ENCODE measurements at places on chromosomes 12 and 14.
A peak's percentile ranks its signal among the peaks of the same experiment; 100 is the strongest.

DNA sequence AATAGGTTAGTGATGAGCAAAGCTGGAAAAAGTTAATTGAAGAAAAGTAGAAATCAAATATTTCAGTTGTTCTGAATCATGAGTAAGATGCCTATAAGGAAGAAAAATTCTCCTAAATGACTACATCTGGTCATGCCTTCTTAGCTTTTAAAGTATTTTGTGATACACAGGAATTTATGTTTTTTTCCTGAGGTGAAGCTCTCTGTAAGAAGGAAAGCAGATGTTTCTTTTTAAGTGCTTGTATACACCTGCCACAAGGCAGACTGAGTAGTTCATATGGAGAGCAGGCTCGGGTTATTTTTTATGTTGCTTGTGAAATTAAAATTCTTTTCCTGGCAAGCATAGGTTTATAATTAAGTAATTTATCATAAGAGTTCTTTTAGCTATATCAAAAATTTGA lies 275.2 kb downstream of the RAD51B start:
- no peak for DNase-seq

DNA sequence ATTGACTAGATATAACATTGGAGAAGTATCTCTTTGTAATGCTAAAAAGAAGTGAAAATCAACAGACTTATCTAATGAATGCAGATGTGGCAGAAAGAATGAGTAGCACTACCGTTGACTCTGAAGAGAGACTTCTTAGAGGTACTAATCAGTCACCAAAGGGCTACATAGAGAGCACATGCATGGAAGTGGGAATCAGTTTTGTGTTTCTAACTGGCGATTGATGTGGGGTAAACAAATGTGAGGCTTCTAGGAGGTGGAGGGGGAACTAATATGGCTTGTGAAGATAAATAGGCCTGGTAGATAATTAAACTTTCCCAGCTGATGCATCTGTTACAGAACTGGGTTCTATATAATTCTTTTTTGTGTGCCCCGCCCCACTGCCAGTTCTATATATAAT lies 10.5 kb downstream of the COCH start:
- no peak for DNase-seq

GRCh38 chr14:86739761-86740160 lies 1209.8 kb downstream of the FLRT2 start:
- no peak for DNase-seq

DNA sequence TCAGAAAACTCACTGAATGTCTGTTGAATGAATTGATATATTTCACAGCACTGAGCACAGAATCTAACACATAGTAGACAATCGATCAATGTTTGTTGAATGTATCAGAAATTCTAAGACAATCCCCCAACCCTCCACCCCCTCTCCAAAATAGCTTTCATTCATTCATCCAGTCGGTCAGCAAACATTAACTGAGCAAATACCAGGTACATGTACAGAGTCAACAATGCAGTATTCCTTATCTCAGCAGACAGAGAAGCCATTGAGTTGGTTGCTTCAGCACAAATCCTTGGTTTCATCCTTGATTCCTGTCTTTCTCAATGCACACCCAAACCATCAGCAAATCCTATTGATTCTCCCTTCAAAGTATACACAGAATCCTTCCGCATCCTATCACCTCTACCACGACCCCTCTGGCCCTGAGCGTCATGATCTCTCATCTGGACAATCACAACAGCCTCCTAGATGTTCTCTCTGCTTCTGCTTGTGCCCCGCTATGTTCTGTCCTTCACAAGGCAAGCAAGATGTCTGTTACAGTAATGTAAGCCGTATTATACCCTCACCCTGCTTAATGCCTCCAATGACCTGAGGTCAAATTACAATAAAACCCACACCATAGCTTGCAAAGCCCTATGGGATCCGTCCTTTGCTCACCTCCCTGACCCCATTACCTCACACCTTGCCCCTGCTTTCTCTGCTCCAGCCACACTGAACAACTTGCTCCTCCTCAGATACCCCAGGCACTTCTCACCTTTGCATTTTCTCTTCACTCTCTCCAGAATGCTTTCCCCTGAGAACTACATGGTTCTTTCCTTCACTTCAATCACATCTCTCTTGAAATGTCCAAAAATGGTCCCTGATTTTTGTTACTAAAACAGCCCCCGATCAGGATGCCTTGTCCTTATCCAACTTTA lies 738.1 kb upstream of the TBX3 start:
- no peak for DNase-seq

GRCh38 chr14:74605531-74606223 lies 6.4 kb downstream of the LTBP2 start:
- DNase-seq: no peak

DNA sequence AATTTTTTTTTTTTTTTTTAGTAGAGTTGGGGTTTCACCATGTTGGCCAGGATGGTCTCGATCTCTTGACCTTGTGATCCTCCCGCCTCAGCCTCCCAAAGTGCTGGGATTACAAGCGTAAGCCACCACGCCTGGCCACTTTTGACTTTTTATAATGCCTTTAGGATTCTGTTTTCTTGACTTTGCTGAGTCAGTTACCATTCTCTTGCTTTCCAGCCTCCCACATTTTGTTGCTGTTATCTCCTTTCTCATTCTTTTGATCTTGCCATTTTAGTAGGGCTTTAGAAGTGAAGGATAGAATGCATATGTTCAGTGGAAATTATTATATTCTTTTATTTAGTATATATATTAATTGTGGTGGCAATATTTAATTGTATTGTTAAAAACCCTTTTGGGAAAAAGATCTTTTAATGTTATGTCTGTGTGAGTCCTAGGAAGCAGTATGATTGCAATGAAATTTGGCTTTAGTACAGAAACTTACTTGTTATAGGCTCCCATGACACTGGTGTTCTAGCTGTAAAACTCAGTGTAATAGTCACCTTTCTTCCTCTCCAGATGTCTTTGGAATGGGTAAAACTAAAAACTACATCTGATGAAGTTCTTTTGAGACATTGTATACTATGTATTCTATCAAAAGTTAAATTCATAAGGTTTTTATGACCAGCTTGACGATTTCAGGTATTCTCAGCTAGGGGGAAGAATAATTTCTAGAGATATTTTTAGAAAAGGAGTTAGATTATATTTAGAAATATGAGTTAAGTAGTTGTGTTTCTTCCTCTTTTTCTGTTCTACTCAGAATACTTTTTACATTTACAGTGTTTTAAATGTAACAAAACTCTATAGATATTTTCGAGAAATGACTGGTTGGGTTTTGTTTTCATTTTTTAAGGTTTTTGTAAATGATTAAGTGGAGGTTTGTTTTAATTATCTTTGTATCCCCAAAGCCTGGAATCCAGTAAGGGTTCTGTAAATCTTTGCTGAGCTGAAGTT lies 74.7 kb downstream of the APAF1 start:
- peak; percentile 1 for DNase-seq

GRCh38 chr12:78149459-78149858 lies 318.8 kb downstream of the NAV3 start:
- no peak for DNase-seq

GRCh38 chr12:68866950-68867349 lies 59.0 kb downstream of the MDM2 start:
- no peak for DNase-seq

GRCh38 chr12:10701843-10702242 lies 21.3 kb downstream of the YBX3 start:
- DNase-seq: no peak

- DNase-seq: peak; percentile 66
Measured at GRCh38 chr14:103072595-103073366, 11.2 kb upstream of the LBHD2 start.

- peak; percentile 75 for DNase-seq
Measured at GRCh38 chr12:38921025-38921677, 15.8 kb upstream of the CPNE8 start.

DNA sequence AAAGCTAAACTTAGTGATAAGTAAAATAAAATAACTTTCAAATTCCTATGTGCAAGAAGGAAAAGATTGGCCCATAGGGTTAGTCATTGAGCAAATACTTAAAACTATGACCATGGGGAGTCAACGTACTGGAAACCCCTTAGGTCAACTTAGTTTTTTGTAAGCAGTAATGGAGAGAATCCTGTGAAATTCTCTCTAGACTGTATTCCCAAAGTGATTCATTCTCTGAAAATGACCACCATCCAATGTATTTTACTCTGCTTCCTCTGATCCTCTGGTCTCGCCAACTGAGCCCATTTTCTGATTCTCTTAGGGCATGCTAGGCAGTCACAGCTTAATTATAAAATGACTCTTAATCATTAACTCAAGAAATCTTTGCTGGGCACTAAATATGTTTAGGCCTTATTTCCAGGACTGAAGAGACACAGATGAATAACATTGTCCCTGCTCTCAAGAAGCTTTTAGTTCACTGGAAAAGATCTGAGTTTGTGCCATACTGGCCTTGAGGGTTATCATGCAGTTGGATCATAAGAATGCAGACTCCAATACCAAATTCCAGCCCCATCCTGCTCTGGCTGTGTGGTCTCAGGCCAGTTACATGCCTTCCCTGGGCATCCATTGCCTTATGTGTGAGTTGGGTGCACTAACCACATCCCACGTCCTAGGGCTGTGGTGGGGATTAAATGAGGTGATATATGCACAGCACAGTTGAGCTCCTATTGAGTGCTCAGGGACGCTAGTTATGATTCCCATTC lies 732.4 kb downstream of the AACS start:
- no peak for DNase-seq

GRCh38 chr12:121657305-121658008 lies 12.0 kb downstream of the MORN3 start:
- DNase-seq: no peak

DNA sequence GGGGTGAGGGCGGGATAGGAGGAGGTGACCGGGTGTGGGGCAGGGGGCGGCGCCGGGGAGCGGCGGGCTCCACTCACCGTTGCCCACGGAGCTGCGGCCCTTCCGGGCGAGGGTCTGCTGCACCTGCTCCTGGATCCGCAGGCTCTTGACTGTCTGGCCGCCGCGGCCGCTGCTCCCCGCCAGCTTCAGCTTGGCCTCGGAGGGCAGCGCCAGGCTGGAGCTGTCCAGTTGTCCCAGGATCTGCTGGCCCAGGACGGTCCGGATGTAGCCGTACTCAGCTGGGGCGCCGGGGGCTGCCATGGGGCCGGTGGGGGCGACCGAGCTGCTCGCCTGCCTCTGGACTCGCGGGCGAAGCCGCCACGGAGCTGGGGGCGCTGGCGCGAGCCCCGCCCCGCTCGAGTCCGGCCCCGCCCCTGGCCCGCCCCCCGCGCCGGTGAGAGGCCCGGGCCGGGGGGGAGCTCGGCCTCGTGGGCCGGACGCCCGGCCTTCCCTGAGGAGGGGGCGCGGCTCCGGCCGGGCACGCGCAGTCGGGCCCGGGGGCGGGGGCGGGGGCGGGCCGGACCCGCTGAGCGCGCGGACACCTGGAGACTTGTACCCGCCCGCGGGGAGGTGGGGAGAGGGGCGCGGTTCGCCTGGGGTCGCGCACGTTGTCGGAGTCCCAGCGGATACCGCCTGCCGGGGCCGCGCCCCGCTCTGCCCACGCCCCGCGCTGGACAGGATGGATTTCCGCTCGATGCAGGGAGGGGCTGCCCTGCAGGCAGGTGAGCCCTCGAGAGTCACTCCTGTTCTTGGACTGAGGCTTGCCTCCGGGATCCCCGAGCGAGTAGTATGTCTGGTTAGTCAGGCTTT lies at the start of gene PKP2:
Gene PKP2 (minus strand): TSS at position 346 of the 849 bp plus-strand sequence. CDS start 46 bp downstream, at position 300.
- DNase-seq: peak; percentile 10

DNA sequence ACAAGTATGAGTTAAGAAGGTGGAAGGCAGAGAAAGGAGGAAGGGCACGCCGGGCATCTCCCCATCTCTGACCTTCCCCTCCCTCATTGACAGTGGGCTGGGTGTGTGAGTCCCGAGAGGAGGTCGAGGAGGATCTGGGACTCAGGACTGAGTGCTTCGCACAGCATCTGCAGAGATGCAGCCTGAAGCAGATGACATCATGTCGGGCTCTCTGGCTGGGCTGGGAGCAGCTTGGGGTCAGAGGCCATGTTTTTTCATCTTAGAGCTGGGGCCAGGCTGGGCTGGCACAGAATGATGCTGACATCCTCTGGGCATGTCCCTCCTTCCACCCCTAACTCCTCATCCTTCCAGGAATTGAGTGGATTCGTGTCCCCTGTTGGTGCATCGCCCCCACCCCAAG lies 43.5 kb downstream of the CMKLR1 start:
- DNase-seq: no peak

GRCh38 chr14:74669846-74670245 lies 43.0 kb downstream of the AREL1 start:
- no peak for DNase-seq

GRCh38 chr14:71332476-71332875 lies 425.2 kb downstream of the PCNX1 start:
- no peak for DNase-seq

- DNase-seq: no peak
Measured at GRCh38 chr12:71441836-71442566, 2.4 kb downstream of the LGR5 start.

GRCh38 chr12:75656648-75657047 lies 145.2 kb upstream of the KRR1 start:
- DNase-seq: no peak

DNA sequence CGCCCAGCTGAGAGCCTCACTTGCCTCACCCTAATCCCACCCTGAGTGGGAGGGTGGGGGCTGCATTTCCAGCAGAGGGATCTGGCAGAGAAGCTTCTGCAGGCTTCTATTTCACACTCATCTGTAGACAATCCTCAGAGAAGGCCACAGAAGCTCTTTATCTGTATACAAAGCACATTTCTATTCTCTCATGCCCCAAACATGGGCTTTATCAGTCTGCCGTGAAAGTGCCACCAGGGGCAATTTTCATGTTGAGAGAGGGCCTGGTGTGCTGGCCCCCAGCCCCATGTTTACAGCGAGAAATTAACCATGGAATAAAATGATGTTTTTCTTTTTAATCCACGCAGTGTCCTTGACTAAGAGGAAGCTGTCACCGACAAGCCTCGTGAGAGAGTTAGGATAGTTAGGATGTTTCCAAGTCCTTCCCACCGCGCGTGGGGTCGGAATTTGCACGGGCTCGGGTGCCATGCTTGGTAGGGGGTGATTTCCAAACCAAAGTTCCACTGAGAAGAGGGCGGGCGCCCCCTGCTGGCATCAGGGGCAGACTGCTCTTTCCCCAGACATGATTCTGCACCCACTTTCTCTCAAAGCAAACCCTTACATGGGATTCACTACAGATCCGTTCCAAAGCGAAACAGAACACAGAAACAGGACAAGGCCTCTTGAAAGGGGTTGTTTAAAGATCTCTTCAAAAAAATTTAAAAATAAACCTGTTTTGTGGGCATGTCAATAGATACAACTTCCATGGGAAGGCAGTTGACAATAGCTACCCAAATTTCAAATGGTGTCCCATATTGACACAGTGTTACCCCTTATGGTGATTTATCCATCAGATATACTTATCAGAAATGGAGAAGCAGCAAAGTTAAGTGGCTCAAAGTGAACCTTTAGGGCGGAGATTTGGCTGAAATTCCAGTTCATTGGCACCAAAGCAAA lies 19.4 kb downstream of the BDKRB1 start:
- DNase-seq: peak; percentile 56

Data from inflammatory macrophage treated with lipopolysaccharide for 4 hours (primary cell).